ENCODE measurements at places on chromosomes 16 and 17.

- no peak for DNase-seq
Measured at GRCh38 chr16:30923554-30924075, at the start of gene FBXL19. Gene FBXL19, plus strand, starts transcription at chr16:30923572. Its CDS starts 2,183 bp downstream, at chr16:30925755.

- no peak for DNase-seq
Measured at GRCh38 chr17:9071016-9071415, 49.7 kb downstream of the NTN1 start.

GRCh38 chr16:22255335-22255734, 41.9 kb upstream of the POLR3E start:
- no peak for DNase-seq

- no peak for DNase-seq
Measured at GRCh38 chr17:73394512-73395450, 83.0 kb upstream of the CDC42EP4 start.

DNA sequence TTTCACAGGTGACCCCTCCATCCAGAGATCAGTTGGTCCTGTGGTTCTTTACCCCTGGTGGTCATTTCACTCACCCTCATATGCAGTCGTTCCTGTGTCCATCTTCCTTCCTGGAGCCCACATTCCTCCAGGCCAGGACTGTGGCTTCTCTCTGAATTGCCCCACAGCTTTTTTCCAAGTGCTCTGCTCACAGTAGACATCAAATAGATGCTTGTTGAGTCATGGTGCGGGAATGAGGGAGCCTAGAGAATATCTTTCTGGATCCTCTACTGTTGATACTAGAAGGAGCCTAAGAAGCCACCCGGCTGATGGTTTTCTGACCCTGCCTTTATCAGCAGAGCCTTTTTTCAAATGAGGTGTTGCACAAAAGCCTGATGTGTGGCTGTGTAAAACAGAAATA, 10.4 kb downstream of the USB1 start:
- no peak for DNase-seq

GRCh38 chr17:35087731-35088355, 24.3 kb upstream of the RFFL start:
- DNase-seq, result peak; percentile 62

DNA sequence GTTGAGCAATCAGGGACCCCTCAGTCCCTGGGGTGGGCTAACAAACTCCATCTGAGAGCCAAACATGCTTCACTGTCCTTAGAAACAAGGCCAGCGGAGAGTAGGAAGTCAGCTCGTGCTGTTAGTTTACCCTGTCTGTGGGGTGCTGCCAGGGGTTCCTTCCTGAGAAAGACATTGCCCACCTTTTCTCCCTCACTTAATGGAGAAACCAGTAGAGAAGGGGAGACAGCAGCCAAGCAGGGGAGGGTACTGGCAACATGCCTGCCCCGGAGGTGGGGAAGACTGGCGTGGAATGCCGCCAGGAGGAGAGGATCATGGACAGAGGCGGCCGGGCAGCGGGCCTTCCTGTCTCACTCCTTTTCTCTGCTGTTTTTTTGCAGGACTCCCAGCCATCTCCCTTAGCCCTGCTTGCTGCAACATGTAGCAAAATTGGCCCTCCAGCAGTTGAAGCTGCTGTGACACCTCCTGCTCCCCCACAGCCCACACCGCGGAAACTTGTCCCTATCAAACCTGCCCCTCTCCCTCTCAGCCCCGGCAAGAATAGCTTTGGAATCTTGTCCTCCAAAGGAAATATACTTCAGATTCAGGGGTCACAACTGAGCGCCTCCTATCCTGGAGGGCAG, 19.9 kb downstream of the SP2 start:
- no peak for DNase-seq

- no peak for DNase-seq
Measured at GRCh38 chr17:63967953-63968352, 4.8 kb downstream of the SCN4A start.

DNA sequence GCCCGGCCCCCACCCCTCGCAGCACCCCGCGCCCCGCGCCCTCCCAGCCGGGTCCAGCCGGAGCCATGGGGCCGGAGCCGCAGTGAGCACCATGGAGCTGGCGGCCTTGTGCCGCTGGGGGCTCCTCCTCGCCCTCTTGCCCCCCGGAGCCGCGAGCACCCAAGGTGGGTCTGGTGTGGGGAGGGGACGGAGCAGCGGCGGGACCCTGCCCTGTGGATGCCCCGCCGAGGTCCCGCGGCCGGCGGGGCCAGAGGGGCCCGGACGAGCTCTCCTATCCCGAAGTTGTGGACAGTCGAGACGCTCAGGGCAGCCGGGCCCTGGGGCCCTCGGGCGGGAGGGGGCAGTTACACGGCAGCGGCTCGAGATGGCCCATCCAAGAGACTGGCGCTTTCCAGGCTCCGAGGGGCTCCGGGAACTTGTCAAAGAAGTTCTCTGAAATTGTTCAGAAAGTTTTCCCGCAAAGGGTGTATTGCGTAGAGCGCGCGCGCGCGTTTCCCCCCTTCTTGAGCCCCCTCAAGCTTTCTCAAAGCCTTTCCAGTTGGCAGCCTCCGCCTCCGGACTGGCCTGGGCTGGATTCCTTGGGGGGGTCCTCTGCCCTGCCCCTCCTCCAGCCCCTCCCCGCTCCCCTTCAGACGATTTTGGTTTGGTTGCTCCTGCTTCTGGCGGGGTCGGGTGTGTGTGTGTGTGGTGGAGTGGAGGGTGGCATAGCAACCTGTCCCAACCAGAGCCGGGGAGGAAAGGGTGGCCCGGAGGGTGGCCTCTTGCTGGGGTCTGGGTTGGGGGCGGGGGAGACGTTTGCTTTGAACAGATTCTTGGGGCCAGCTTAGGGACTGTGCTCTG, 504 bp downstream of the ERBB2 start:
- DNase-seq, result no peak

- no peak for DNase-seq
Measured at GRCh38 chr16:8283195-8283594, 307.1 kb downstream of the TMEM114 start.

DNA sequence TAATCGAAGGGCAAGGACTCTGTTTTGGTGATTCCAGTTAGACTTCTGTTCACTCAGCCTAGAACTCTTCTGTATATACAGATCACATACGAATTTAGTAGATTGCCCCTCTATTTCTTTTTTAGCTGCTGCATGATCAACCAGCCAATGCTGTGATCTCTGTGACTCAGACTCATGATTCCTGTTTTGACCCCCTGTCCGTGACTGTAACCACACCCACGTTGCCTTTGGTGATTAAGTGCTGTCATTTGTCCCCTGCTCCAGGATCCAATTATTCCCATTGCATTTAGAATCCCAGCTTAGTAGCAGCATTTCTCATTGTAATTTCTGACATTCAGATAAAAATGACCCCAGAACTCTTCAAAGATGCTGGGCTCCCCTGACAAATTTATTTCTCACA, 545.7 kb downstream of the NPIPA7 start:
- no peak for DNase-seq

DNA sequence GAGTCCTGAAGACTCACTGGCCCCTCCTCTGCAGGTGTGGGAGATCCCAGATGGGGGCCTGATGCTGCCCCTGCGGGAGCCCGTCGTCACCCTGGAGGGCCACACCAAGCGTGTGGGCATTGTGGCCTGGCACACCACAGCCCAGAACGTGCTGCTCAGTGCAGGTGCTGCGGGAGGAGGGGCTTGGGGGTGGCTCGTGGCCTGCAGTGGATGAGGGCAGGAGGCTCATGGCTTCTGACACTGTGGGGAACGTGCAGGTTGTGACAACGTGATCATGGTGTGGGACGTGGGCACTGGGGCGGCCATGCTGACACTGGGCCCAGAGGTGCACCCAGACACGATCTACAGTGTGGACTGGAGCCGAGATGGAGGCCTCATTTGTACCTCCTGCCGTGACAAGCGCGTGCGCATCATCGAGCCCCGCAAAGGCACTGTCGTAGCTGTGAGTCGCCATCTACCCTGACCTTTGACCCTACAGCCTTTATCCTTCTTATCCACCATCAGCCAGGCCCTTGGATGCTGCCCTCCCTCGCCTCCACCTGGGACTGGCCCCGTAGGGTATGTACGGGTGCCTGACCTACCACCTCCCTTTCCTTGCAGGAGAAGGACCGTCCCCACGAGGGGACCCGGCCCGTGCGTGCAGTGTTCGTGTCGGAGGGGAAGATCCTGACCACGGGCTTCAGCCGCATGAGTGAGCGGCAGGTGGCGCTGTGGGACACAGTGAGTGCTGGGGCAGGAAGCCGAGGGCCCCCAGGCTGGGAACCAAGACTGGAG, 3.6 kb downstream of the CORO1A start:
- peak; percentile 89 for DNase-seq

- DNase-seq, result no peak
Measured at GRCh38 chr17:31509805-31510177, 118.3 kb downstream of the RAB11FIP4 start.

- no peak for DNase-seq
Measured at GRCh38 chr16:85430523-85431421, 182.3 kb upstream of the GSE1 start.

GRCh38 chr17:80847496-80848230, 144.0 kb upstream of the CHMP6 start:
- DNase-seq, result no peak

GRCh38 chr17:40130352-40131042, 8.7 kb downstream of the MSL1 start:
- no peak for DNase-seq

DNA sequence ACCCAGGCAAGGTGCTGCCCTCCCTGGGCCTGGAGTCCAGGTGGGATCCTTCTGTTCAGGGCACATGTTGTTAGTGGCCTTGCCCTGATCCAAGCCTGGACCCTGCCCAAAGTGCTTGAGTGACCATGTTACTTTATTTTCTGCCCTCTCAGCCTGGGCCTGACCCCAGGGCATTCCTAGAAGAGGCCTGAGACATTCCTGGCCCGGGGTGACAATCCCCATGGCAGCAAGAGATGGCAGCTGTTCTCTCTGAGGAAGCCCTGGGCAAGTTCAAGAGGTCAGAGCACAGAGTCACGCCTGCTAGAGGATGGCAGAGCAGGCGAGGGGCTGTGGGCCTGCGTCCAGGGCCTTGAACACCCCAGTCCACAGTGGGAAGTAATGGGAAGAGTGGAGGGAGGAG, 5.0 kb downstream of the CDH16 start:
- no peak for DNase-seq

GRCh38 chr17:52148969-52149351, 9.6 kb downstream of the CA10 start:
- no peak for DNase-seq

DNA sequence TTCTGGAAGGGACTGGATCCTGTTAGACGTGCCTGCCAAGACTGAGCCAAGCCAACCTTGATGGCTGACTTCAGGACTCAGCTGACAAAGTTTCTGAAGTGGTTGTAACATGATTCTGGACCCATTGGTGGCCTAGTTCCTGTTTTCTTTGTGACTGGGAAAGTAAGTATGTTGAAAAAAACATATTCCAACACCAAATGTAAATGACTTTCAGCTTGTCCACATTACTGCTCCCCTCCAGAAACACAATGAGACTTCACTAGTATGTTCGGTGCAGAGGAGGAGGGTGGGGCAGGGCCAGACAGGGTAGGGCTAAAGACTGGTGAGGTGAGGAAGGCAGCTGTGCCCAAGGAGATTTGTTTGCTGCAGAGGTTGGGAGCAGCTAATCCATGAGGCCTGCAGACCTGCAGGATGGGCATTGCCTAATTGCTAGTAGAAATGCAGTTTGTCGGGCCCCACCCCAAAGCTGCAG, 26.4 kb downstream of the NMT1 start:
- DNase-seq, result no peak

DNA sequence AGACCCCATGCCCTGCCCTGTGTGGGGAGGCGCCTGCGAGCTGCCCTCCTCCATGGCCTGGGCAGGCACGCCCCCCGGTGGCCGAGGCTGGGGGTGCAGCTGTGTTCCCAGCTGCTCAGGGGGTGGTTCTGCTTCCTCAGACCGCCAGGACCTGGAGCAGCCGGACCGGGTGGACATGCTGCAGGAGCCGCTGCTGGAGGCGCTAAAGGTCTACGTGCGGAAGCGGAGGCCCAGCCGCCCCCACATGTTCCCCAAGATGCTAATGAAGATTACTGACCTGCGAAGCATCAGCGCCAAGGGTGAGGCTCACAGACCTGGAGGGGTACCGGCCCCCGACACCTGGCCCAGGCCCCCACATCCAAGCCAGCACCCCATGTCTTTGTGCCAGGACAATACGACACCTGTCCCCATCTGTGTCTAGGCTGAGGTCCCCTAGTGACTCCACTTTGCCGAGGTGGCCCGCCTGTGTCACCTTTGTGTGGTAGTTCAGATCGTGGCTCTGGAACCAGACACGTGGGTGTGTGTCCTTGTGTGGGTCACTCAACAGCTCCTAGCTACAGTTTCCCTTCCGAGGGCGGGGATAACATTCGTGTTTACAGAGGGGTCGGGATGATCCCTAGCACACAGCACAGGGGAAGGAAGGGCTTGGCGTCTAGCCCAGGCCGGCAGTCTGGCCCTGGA, 9.3 kb downstream of the GJD3 start:
- peak; percentile 70 for DNase-seq

GRCh38 chr17:79242873-79243602, 168.4 kb downstream of the ENGASE start:
- DNase-seq, result peak; percentile 34

- DNase-seq, result no peak
Measured at GRCh38 chr16:69818891-69819545, 56.9 kb downstream of the WWP2 start.

DNA sequence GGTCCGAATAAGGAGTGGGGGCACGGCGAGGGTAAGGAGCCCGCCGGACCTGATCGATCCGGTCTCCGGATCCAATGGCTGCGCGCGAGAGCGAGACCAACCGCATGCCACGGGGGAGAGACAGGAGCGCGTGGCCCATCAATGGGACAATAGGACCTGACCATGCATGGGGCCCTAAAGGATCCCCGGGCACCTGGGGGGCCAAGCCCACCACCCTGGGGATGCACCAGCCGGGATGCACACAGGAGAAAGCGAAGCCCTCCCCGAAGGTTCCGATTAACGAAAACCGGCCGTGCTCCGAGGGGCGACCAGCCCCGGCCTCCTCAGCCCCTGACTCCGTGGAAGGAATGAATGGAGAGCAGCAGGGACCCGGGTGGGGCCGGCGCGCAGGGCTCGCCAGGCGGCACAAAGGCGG, 525 bp downstream of the JPT1 start:
- peak; percentile 56 for DNase-seq

DNA sequence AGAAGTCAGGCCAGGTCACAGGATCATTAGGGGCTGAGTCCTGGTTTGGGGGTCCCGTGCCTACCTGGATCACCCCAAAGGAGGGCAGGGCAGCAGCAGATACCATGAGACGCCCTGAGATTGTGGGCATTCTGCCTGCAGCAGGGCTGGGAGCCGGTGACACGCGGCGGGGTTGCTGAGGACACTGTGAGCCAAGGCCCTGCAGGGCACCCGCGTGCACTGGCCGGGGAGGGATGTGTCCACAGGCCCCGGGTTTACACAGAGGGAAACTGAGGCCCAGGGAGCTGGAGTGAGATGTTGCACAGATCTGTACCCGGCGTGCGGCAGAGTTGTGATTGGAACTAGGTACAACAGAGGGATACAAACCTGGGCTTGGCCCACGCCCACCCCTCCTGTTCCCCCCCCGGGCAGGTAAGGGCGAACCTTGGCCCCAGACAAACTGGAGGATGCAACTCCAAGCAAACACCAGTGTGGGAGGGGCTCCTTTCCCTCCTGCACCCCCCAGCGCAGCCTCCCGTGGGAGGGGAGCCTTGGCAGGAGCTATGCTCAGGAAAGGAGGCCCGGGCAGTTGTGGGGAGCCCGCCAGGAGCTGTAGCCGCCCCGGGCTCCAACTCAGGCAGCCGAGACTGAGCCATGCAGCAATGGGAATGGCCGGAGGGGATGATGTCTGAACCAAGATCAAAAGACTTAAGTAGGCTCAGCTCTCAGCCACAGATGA, 91.3 kb downstream of the ENGASE start:
- no peak for DNase-seq

All from GM12865 (cell line).